Right renal cortex interstitium (tissue), 3 donors: ENCODE measurements at places on chromosomes 12 and 14. TPM values are rescaled to one million over a fixed set of nuclear protein-coding genes. Genes with fewer than 3 reads are reported as not detected.

Gene TAS2R8
- not detected for polyA plus RNA-seq

- no peak for DNase-seq
Observed at GRCh38 chr14:50121486-50121885, 5.1 kb upstream of the VCPKMT start.

DNA sequence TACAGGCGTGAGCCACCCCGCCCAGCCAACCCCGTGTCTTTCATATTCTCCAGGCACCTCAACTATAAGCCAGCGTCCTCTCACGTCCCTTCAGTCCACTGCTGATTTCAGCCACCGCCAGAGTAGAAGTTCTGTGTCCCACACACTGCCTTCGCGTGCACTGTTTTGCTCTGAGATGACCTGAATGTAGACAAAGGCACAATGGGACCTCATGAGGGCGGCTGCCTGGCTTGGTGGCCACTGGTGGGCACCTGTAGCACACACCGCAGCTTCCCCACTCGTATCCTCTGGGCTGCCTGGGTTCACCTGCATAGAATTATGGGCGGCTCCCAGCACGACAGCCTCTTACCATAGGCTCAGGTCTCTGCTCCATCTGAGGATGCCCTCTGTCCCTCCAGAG lies 57.2 kb downstream of the GPR68 start:
- no peak for DNase-seq

- no peak for DNase-seq
Observed at GRCh38 chr12:124318278-124319020, 23.6 kb downstream of the RFLNA start.

- DNase-seq, result no peak
Observed at GRCh38 chr12:123061441-123062205, 81.1 kb downstream of the ARL6IP4 start.

DNA sequence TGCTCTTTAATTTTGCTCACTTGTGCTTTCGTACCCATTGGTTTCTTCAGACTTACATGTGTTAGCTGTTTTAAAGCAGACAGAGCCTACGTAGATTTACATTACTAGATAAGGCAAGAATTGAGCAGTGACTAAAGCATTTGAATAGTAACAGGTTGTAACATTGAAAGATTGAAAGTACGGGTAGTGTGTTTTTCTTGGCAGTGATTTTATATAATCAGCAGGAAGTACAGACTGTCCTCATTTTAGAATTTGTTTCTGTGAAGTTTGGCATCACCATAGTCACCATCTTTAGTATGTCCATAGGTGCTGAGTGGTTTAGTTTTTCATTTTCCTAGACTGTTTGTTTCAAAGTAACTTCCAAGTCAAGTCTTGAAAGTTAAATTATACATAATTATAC lies 14.0 kb downstream of the RTRAF start:
- DNase-seq, result no peak

Gene FAM186B
- 0.65 TPM for polyA plus RNA-seq

- DNase-seq, result no peak
Observed at GRCh38 chr12:109762071-109762672, 48.5 kb downstream of the FAM222A start.

- no peak for DNase-seq
Observed at GRCh38 chr12:25533150-25533549, 19.9 kb downstream of the LMNTD1 start.

GRCh38 chr12:43789941-43790340 lies 16.2 kb downstream of the TWF1 start:
- DNase-seq, result no peak

DNA sequence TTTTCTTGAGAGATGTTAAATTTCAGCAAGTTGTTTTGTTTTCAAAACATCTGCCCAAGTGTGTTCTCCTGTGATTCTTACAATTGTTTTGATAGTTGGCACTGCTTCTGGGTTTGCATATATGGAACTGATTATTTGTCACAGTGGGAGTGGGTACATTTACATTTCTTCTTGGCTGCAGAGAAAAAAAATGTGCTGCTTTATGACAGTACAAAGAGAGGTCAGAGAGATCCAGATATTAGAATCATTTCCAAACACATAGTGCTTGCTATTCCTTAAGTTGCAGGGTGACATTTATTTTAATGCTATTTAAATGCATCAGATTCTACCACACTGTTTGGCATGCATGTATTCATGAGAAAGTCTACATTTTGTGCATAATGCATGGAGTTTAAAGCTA lies 303.5 kb upstream of the MDGA2 start:
- no peak for DNase-seq

DNA sequence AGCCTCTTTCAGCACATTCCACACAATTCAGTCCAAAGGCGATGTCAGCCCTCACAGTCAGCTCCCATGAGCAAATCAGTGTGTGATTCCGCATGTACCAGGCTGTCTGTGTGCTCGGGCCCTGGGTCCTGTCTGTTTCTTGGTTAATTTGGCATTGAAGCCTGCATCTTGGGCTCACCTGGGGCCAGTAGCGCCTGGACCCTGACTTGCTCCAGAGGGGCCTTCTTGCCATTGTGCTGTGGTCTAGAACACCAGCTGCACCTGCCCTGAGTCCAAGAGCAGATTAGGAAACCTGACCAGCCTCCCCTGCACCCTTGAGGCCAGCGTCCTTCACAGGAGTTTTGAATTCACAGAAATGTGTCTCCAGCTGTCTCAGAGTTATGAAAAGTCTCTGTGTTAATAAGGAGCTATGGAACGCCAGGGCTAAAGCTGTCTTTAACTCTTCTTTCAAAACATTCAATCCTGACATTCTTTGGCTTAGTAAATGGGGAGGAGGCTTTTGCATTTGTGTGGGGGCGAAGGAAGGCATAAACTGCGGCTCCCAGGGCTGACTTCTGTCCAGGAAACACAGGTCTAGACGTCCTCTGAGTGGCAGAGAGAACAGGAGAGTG lies 102.2 kb downstream of the ARF6 start:
- DNase-seq, result no peak

- DNase-seq, result no peak
Observed at GRCh38 chr14:52692248-52692962, 3.0 kb downstream of the ERO1A start.
